T-helper 9 cell (primary cell): ENCODE measurements at places on chromosomes 11 and 22.

- no peak for DNase-seq
Measured at GRCh38 chr22:26436903-26437515, 7.9 kb downstream of the ASPHD2 start.

- DNase-seq: no peak
Measured at GRCh38 chr11:64089915-64090805, 54.4 kb downstream of the FLRT1 start.

DNA sequence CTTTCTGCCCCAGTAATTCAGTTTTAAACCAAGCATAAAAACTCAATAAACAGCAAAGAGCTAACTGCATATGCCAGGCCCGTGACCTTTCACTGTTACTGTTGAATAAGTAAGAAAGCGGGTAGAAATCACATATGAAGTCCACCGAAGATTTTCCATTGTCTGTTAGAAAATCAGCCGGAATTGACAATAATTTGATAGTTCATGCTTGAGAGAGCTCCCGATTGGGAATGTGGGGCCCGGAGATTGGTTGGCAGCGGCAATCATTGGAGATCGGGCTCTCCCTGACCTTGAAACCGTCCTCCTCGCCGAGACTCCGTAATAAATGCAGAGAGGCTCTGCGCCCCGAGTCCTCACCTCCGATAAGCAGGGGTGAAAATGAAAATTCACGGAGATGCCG, 709.6 kb downstream of the BRD1 start:
- DNase-seq: no peak

DNA sequence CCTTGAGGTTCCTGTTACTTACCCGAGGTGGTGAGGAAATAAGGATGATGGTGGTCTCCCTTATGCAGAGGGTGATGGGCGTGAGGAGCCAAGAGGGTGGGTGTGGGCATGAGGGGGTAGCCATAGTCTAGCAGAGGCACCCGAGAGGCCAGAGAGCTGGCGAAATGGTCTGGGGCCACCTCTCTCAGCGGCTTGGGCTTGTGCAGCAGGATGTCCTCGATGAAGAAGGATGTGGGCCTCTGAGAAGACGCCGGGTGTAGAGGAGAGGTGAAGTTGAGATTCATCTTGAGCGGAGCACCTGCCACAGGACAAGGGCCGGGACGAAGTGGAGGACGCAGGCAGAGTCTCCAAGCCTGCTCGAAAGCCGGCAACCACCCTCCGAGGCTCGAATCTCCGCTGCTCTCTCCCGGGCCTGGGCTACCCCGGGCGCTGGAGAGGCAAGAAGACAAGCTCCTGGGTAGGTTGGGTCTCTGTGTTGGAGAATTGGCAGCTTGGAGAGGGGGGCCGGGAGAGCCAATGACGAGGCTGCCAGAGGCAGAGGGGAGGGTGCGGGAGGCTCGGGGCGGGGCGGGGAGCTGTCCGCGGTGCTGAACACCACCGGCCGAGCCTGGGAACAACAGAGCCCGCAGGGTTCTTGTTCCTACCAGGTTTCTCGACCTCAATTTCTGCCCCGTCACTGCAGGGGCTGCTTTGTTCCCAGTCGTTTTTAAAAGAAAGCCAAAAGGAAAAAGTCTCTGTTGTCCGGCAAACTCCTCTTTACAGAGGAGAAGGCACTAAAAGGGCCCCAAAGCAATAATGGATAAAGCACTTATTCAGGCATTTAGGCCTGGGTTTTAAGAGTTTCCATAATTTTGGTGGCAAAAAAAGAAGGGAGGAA, at the start of gene BSX:
TSS of gene BSX (minus strand) at position 447 of the 877 bp plus-strand sequence. CDS start at position 284, 163 bp downstream.
- peak; percentile 41 for DNase-seq

GRCh38 chr22:17853073-17853472, 78.8 kb upstream of the BID start:
- DNase-seq: no peak

DNA sequence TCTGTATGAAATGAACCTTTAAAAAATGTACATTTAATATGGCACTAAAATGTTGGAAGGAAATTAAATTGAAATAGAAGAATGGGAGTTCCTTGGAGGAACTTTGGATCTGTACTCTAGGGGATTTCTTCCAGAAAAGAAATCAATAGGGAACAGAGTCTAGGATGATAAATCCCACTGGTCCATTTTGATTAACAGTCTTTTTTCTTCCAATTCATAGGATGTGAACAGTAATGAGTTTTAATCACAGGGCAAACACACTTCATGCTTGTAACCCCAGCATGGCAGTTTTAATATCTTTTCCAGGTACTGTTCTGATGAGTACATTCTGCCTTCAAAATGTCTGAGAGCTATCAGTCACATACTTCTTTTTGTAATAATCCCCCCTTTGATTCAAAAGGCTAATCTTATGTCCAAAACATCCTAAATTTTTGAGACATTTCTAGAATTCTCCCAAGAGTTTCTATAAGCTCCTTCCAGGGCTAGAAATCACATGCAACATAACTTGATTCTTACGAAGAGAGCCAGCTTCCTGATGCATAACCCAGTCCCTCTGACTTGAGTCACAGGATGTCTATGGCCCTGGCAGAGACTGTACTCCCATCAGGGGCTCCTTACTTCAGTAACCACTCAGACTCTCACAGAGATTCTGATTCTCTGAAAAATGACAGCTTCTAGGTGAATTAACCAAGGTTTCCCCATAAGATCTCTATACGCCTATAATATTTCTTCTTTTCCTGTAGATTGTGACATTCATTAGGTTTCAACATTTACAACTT, 112.9 kb downstream of the SLC36A4 start:
- DNase-seq: no peak

DNA sequence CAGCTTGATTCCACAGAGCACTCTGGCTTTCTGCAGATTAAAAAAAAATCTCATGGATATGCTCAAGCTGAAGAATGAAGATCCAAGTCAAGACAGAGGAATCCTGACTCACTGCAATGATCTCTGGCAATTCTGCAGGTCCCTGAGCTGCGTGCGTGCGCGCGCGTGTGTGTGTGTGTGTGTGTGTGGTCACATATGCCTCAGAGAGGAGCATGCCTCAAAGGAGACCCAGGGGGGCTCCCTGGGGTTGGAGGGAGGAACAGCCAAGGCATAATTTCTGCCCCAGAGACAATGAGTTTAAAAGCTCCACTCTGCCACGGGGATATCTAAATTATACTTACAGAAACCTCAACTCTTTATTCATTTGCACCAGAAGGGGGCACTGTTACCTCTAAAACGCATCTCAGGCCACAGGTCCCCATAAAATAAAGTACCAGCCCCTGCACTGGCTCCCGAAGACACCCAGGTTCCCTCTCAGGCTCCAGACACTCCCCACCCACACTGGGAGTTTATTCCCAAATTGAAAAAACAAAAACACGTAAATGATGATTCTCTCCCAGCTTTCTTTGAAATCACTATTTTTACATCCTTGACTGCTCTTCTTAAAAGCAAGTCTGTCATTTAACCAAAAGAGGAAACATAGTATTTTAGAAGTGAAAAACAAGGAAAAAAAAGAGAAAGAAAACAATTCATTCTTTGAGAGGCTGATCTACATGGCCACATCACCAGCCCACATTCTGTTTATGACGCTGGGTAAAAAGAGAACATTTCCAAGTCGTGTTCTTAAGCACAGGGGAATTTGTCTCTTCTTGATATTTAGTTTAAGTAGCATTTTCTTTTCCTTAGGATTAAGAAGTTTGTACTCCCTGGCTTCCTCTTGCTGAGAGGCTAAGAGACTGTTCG, 401.0 kb downstream of the LARGE1 start:
- no peak for DNase-seq

- DNase-seq: no peak
Measured at GRCh38 chr11:79291948-79292347, 148.9 kb downstream of the TENM4 start.

- DNase-seq: no peak
Measured at GRCh38 chr22:27602390-27602789, 199.2 kb downstream of the MN1 start.

DNA sequence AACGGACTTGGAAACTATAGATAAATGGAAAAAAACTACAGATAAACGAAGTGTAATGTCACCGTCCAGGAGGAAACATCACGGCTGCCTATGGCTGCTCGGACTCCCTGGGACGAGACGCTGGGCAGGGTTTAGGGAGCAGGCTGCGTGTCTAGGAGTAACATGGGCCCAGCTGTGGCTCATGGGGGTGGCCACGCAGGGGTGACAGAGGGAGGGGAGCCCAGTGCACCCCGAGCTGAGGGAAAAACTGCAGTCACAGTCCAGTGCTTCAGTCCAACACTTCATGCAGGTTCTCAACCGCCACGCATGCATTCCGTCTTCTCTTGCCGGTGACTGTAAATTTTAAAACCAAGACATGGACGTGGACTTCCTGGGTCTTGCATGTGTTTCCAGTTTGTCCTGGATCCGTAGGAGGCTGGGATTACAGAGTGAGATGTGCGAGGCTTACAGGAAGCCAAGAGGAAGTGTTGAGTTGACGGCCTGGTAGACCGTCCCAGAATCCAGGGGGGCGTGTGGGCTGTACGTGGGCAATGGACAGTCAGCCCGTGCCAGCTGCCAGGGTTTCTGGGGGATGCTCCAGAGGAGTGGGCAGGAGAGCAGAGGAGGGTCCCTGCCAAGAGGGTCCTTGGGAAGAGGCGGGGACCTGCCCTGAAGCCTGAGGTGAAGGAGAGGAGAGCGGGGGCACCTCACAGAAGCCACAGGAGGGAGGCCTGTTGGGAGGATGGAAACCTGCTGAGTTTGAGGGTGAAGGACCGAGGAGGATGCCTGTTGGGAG, 691.4 kb downstream of the BRD1 start:
- DNase-seq: no peak

GRCh38 chr11:65429068-65429681, 6.6 kb downstream of the NEAT1 start:
- no peak for DNase-seq

- no peak for DNase-seq
Measured at GRCh38 chr22:32781695-32782094, 19.8 kb upstream of the TIMP3 start.

DNA sequence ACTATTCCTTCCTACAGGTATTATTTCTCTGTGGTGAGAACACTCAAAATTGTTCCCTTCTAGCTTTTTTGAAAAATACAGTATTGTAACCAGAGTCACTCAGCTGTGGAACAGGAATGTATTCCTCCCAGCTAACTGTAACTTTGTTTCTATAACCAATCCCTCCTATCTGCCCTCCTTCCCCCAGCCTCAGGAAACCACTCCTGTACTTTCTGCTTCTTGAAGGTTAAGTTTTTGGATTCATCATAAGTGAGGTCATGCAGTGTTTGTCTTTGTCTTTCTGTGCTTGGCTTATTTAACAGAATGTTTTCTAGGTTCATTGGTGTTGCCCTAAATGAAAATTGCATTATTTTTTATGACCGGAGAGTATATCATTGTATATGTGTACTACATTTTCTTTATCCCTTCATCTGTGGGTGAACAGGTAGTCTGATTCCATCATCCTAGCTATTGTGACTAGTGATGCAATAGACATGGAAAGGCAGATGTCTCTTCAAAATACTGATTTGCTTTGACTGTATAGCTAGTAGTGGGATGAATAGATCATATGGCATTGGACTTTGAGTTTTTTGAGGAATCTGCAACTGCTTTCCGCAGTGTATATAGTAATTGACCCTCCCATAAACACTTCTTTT, 112.9 kb upstream of the GRK3 start:
- DNase-seq: no peak

- no peak for DNase-seq
Measured at GRCh38 chr11:22474616-22475015, 136.4 kb downstream of the SLC17A6 start.

- DNase-seq: no peak
Measured at GRCh38 chr11:11663907-11664306, 42.1 kb upstream of the GALNT18 start.

DNA sequence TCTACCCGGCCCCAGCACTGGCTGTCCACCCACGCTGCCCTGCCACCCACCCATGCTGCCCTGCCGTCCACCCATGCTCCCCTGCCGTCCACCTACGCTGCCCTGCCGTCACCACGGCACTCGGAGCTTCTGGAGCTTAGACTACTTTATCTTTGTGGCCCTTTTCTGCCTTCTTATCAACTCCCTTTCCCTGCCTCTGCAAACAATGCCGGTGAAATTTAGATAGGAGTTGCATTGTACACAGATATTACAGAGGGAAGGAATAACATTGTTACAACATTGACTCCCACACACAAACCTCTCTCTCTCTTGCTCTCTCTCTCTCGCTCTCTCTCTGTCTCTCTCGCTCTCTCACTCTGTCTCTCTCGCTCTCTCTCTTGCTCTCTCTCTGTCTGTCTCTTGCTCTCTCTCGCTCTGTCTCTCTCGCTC, 33.7 kb upstream of the BRSK2 start:
- no peak for DNase-seq

GRCh38 chr11:22065472-22065871, 127.4 kb upstream of the ANO5 start:
- no peak for DNase-seq

- DNase-seq: no peak
Measured at GRCh38 chr22:23279781-23280180, 99.5 kb downstream of the BCR start.

DNA sequence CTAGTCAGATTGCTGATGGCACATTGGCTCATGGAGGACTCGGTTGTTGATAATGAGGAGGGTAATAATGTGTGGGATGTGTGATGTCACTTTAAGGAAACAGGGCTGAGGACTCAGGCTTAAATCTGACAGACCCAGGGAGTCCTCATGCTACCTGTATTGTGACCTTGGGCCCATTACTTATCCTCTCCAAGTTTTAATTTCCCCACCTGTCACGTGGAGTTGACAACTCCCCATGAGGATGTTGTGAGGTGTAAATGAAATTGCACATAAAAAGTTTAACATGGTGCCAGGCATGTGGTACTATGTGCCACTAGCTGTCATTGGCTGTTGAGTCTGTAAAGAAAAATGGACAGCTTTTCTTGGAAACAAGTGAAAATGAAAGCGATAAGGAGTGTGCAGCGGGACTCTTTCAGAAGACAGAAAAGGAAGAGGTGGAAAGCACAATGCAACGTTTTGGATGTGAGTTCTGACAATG, 15.3 kb downstream of the IL10RA start:
- no peak for DNase-seq

DNA sequence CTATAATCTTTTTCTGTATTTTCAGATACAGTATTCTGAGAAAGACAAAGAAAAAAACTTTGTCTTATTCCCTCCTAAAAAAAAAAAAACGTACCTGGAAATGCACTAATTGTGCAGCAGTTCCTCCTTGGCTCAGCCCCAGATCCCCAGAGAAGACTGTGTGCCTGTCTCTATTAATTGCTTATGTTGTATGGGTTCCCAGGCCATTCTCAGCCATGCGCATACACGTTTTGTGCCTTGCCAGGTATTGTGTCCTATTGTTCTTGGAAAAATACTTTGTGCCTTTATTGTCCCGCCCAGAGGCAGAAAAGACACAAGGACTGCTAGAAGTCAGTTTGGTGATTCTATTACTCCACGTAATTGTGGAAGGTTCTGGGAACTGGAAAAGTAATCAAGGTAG, 91.2 kb downstream of the PIWIL4 start:
- DNase-seq: no peak

- DNase-seq: no peak
Measured at GRCh38 chr11:132455044-132455443, 1077.3 kb downstream of the OPCML start.
